ENCODE measurements at places on chromosomes 11 and 22.

- no peak for DNase-seq
Observed at GRCh38 chr11:47667135-47667534, 24.8 kb upstream of the MTCH2 start.

DNA sequence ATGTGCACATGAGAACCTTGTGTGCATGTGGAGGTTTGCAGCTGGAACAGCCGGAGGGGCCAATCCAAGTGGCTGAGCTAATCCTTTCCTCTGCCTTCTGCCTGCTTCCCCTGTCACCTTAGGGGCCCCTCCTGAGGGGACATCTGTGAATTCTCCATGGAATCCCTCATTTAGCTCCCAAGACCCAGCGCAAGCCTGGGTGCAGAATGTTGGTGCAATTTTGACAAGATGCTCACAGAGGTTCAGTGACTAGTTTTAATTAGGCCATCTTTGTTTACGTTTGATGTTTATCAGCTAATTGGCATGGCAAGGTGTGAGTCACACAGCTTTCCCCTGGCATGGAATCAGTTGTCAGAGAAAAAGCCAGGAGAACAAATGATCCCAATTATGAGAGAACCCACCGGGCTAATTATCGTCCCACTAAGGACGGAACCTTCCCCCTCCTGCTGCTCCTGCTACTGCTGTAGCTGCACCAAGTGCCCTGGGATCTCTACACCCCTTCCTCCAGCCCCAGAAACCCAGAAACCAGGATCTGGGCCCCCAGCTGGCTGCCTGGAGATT, 63.6 kb upstream of the PAX6 start:
- DNase-seq: no peak

- no peak for DNase-seq
Observed at GRCh38 chr11:41201156-41201555, 258.3 kb downstream of the LRRC4C start.

- no peak for DNase-seq
Observed at GRCh38 chr11:6452219-6452618, 11.4 kb upstream of the HPX start.

- DNase-seq: no peak
Observed at GRCh38 chr11:45576461-45577215, 88.8 kb downstream of the CHST1 start.

- DNase-seq: peak; percentile 73
Observed at GRCh38 chr11:61587951-61588727, 7.3 kb upstream of the SYT7 start.

GRCh38 chr11:31798554-31799434, 12.3 kb downstream of the PAX6 start:
- DNase-seq: no peak

DNA sequence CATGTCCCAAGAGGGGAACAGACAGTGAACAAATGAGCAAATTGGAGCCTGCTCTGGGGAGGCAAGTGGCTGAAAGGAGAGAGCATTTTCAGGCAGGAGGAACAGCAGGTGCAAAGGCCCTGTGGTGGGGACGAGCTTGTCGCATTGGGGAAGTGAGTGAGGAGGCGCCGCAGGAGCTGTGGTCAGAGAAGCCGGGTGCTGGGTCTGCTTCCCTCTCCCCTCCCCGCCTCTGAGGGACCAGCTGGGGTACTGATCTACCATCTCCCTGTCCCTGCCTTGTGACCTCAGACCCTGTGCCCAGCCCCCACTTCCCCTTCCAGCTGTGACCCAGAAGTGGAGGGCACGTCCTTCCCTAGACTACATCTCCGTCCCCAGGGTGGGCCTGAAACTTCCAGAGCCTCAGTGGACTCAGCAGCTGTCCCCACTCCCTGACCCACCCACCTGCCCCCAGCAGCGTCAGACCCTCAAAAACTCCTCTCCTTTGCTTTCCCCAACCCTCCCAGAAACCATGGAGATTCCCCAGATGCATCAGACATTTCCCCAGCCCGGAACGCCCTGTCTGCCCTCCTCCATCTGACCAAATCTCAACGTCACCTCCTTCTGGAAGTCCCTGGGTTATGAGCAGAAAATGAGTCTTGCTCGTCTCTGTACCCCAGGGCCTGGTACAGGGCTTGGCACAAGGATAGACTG, 19.7 kb upstream of the PDGFB start:
- no peak for DNase-seq

- peak; percentile 97 for DNase-seq
Observed at GRCh38 chr11:9759519-9760192, 95.8 kb downstream of the SWAP70 start.

DNA sequence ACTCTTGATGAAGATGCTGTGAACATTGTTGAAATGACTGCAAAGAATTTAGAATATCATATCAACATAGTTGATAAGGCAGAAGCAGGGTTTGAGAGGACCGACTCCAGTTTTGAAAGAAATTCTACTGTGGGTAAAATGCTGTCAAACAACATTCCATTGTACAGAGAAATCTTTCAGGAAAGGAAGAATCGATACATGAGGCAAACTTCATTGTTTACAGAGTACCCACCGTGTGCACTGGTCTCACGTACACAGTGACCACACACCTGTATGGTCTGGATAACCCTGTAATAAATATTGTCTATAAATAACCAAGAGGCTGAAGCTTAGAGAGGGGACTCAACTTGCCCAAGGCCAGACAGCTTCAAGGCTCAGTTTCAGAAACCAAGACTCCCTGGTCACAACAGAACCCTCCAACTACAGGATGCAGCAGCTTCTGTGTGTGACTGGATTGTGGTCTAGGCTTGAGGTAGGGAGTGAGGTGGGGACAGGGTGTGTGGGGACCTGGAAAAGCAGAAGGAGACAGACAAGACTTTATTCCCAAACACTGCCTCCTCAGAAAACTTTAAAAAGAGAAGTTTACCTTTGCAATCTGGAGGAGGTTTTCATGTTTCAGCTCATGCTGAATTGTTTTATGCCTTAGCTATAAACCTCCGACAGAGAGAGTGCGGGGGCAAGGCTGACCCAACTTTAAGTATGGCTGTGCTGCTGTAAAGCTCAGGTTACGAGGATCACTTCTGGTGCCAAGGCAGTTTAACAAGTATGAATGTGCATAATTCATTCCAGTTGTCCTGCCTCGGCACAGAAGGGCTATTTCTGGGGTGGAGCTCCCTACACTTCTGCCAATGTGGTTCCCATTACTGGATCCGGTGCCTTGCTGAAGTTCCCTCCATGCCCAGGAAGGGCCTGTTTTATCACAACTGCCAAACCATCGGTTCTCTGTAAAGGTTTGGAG, 372.6 kb upstream of the NARS2 start:
- DNase-seq: no peak

- DNase-seq: no peak
Observed at GRCh38 chr22:33832558-33833151, 87.6 kb downstream of the LARGE1 start.

- DNase-seq: no peak
Observed at GRCh38 chr11:72379384-72380131, 54.8 kb downstream of the CLPB start.

- DNase-seq: no peak
Observed at GRCh38 chr11:135022454-135022853, 610.4 kb upstream of the B3GAT1 start.

- DNase-seq: no peak
Observed at GRCh38 chr11:112024178-112024772, 933 bp upstream of the DLAT start.

DNA sequence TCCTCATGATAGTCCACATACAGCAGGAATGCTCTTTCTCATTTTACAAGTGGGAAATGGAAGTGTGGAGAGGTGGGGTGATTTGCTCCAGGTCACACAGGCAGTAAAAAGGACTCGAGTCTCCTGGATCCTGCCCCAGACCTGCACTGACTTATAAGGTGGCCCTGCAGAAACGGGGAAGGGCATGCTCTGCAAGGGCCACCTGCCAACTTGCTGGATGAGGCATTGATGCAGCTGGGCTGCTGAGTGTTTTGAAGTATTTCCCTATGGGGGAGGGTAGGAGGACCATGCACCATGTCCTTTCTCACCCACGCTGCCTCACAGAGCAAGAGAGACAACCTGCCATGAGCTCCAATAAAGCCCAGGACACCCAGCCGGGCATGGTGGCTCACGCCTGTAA, 36.9 kb downstream of the OR6Q1 start:
- DNase-seq: no peak

DNA sequence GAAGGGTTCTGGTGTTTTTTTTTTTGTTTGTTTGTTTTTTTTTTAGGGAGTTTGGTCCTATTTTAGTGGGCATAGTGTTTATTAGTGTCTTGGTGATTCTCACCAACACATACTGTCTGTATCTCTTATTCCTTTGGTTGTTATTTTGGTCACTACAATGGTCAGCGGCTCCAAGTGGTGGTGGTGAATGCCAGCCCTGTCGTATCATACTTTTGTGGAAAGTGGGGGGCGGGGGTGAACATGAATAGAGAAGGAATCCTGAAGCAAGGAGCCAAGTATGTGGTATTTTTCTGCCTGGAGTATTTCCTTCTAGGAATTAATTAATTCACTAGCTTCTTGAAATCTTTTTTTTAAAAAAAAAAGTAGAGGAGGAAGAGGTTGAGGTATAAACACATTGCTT, 79.6 kb downstream of the GRK3 start:
- no peak for DNase-seq

DNA sequence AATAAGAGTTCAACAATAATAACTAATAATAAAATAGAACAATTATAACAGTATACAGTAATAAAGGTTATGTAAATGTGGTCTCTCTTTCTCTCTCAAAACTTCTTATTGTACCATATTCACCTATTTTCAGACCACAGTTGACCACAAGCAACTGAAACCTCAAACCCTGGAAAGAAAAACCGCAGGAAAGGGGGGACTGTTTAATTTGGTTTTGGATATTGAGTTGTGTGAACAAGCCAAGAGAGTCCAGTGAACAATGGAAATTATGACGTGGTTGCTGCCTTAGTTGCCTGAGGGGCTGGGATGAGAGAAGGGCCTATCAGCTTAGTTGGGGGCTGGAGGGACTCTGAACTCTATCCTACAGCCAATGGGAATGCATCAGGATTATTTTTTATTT, 178.7 kb upstream of the POU2AF2 start:
- no peak for DNase-seq

- DNase-seq: no peak
Observed at GRCh38 chr11:45737056-45737455, 67.9 kb upstream of the SLC35C1 start.

GRCh38 chr11:59224351-59224928, 11.7 kb upstream of the MPEG1 start:
- no peak for DNase-seq

DNA sequence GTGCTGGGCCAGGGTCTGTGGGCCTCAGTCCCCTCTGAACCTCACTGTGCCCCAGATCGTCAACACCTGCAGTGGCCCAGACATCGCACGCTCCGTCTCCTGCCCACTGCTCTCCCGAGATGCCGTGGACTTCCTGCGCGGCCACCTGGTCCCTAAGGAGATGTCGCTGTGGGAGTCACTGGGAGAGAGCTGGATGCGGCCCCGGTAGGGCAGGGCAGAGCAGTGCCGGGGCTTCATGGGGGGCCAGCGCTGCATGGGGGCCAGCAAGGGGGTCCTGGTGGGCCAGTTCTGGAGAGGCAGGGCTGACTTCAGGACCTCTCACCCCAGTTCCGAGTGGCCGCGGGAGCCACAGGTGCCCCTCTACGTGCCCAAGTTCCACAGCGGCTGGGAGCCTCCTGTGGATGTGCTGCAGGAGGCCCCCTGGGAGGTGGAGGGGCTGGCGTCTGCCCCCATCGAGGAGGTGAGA, 16.3 kb downstream of the EPS8L2 start:
- no peak for DNase-seq

- DNase-seq: no peak
Observed at GRCh38 chr11:69818603-69819441, at the start of gene FGF3. TSS of gene FGF3 (minus strand) at chr11:69819416. CDS start at chr11:69818933, 483 bp downstream.

DNA sequence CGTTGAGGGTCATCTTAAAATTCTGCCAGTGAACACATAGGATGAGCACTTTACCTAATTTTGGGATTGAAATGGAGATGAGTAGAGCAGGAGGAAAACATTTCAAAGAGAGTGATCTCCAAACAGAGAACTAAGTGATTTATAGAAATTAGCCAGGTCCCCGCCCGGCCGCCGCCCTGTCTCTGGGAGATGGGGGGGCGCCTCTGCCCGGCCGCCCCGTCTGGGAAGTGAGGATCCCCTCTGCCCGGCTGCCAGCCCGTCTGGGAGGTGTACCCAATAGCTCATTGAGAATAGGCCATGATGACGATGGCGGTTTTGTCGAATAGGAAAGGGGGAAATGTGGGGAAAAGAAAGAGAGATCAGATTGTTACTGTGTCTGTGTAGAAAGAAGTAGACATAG, 276.7 kb upstream of the C11orf87 start:
- no peak for DNase-seq

- peak; percentile 49 for DNase-seq
Observed at GRCh38 chr11:73376803-73377629, 817 bp downstream of the RELT start.

- no peak for DNase-seq
Observed at GRCh38 chr11:22347857-22348487, 9.8 kb downstream of the SLC17A6 start.

DNA sequence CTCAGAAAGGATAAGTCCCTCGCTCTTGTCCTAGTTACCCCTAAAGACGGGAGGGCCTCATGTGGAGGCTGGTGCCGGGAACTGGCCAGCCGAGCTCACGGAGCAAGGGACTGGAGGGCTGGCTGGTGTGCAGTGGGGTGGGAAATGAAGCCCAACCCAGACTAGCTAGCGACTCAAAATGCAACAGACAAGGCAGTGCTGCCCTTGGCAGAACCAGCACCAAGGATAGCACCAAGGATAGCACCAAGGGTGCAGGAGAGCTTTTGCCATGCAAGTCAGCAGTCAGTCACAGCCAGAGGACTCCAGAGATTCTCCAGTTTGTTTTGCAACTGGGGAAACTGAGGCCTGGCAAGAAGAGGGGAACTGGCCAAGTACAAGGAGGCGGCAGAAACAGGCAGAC, 6.5 kb upstream of the BATF2 start:
- no peak for DNase-seq

GRCh38 chr11:68724293-68724692, 27.0 kb downstream of the TESMIN start:
- no peak for DNase-seq

DNA sequence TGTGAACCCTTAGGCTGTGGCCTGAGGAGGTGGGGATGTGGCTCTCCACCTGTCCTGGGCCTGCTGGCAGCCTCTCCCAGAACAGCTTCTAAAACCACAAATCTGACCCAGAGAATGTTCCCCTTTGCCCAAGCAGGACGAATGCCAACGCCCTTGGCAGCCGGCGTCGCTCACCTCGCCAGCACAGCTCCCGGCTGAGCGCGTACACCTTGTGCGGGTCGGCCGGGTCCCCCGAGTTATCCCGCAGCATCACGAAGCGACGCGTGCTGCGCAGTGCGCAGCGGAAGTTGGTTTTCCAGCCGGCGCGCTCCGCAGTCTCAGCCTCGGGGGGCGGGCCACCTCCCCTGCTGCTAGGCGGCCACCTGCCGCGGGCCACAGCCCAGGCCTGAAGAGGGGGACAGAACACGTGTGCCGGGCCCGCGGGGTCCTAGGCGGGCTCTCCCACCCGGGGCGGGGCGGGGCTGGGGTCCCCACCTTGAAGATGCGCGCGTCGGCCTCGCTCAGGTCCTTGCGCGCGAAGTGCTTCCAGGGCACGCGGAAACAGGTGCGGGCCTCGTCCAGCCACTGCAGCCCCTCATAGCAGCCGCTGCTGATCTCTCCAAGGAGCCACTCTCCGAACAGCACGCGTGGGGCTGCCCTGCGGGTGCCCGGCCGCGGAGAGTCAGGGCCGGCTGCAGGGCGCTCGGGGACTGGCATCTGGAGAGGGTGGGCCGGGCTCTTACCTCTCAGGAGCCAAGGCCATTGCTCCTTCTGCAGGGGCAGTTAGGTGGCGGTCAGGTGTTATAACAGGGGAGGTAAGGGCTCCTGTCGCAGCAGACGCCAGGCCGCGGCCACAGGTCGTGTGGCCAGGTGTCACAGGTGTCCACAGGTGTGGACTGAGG, 887 bp downstream of the IRF7 start:
- no peak for DNase-seq

Measured in activated naive CD4-positive, alpha-beta T cell treated with anti-CD3 and anti-CD28 coated beads, Interleukin-2, amount 50 U/mL, for 16 hours (primary cell).